Right forelimb (tissue), 1 donor: ENCODE measurements at places on chromosomes 7 and 10.

DNA sequence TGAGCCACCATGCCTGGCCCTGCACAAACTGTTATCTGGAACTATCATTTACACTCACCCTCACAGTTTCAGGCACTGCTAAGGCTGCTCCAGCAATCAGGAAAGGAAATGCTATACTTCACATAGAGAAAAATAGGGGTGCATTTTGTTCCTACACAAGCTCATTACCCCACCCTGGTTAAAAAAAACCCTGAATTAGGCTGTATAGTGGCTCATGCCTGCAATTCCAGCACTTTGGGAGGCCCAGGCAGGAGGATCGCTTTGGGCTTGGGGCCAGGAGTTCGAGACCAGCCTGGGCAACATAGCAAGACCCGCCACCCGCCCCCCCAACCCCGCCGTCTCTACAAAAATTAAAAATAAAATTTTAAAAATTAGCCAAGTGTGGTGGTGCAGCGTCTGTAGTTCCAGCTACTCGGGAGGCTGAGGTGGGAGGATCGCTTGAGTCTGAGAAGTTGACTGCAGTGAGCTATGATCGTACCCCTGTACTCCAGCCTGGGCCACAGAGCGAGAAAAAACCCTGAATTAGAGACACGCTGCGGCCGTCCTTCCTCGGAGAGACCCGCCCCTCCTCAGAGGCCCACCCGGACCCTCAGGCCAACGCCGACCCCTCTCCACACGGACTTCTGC is 539 bp downstream of the PTCD1 start:
- DNase-seq = no peak

DNA sequence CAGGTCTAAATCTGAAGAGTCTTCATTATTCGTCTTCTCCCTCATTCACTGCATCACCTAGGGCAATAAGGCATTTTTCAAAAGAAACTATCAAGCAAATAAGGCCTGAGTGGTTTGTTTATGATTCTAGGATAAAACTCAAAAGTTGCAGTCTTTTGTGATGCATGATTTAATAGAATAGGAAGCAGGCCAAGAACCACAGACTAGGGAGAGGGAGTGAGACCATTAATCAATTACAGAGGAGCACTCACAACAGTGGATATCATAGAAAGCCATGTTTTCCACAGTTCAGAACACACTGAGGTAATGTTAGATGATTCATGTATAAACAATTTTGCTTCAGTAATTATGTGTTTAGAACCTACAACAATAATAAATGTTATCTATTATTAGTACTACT is 87.8 kb upstream of the LRRTM3 start:
- DNase-seq = no peak

DNA sequence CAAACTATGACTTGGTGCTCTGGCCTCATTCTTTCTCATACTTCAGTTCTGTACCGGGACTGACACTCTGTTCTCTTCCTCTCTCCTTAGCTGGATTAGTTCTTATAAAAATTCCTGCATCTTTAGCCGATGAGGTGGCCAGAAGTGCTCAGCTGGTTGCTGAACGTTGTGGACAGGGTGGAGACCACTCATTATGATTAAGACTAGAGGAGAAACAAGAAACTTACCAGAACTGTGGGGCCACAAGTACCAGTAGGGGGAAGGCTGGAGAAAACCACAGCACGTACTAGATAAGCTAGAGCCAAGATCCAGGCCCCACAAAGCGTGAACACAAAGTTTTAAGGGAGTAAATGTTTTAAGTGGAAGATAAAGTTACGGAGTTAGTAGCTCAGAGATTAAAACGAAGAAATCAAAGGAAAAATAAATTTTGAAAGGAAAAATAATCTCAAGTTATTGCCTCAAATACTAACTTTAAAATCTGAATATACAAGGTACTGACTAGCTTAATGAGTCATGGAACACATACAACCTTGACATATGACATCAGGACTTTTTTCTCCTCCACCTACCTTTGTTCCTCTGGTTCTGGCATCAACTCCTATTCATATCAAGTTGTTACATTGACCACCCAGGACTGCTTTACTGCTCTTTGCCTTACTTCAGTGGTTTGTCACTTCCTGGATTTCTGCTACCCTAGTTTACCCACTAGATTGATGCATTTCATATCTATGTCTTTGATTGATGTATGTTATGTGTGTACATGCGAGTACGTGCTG is 469.0 kb downstream of the TFEC start:
- DNase-seq = no peak

GRCh38 chr10:130744631-130745030 is 566.9 kb downstream of the TCERG1L start:
- peak; percentile 28 for DNase-seq

DNA sequence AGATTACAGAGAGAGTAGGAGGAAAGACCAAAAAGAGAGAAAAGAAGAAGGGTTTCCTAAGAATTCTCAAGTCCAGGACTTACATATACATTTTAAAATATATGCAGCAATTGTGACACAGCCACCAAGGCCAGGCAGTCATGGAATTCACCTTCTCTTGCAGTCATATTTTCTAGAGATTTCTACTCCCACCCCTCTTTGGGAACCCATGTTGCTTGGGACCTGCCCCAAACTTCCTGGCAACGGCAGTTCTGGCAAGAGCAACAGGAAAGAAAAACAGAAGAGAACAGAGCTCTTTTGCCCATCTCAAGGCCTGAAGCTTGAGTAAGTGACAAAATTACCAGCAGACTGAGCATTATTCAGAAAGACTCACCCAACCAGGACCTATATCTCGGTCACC is 128.3 kb upstream of the ASAH2 start:
- DNase-seq = no peak
